ENCODE measurements at places on chromosomes 3 and 15.

DNA sequence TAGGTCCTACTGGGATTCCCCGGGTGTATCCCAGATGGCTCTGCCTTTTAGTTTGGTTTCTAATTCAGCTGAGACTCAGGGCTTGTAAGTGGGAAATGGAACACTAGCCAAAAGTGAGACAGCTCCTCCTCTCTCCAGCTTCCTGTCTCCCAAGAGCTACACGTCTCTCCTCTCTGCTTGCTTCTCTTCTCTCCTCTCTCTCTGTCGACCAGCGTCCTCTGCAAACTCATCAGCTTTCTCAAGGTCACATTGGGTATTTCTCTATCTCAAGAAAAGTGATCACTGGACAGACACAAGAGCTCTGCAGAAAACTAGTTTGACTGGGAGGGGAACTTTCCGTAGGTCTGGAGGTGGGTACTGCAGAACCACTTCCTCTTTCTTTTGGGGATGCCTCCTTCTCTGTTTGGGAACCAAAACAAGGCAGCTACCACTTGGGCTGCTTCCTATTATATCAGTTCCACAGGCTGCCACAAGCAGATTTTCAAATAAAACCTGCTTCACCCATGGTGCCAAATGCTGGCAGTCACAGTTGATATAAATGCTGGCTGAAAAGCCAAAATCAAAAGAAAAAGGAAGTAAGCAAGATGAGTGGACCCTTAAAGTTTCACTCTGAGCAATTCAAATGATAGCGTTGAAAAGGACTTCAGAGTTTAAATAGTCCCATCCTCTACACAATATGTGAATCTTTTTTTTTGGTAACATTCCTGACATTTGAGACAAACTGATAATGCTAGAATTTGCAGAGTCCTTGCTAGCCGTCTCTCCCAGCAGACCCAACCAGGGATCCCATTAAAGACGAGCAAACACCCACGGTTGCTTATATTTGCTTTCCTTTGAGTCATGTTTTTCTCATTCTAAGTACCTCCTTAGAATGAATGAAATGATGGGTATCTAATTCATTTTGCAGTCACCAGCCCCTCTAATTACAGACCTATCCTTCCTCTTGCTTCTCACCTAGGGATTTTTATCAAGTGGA is 7.2 kb upstream of the DYNC1LI1 start:
- DNase-seq = no peak

- no peak for DNase-seq
These were observed 288.8 kb downstream of the CNTN6 start for GRCh38 chr3:1381647-1382036.

- DNase-seq = no peak
These were observed 179.8 kb downstream of the SLCO3A1 start for GRCh38 chr15:92033314-92033713.

DNA sequence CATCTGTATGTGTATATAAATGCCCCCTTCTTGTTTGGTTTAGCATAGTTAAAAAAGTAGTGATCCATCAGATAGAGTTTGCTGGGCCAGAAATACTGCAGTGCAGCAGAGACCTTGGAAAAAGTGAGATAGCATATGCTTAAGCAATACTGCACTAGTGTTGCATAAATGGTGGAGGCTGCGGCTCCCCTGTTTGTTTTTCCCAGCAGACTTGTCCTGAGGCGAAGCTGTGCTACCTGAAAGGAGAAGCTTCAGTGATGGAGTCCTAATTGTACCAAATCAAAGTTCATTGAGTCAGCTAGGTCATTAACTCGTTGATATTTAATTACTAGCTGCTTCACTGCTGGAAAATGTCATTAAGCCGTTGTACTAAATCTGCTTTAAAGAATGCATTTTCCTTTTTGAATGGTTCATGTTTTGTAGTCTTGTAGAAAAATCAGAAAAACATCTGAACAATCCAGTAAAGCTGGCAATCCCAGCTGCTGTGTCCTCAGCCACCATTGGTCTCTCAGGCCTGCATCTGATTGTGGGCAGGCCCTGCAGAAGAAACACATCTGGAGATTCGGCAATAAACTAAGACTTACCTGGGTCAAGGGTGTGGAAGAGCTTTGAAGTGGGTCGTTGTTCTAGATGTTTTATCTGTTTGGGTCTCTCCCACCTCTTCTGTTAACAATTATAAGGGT is 169.6 kb downstream of the B3GALNT1 start:
- no peak for DNase-seq

Measured in fibroblast of skin of left biceps (primary cell).